Fibroblast of skin of scalp (primary cell): ENCODE measurements at places on chromosomes 12 and 14.

DNA sequence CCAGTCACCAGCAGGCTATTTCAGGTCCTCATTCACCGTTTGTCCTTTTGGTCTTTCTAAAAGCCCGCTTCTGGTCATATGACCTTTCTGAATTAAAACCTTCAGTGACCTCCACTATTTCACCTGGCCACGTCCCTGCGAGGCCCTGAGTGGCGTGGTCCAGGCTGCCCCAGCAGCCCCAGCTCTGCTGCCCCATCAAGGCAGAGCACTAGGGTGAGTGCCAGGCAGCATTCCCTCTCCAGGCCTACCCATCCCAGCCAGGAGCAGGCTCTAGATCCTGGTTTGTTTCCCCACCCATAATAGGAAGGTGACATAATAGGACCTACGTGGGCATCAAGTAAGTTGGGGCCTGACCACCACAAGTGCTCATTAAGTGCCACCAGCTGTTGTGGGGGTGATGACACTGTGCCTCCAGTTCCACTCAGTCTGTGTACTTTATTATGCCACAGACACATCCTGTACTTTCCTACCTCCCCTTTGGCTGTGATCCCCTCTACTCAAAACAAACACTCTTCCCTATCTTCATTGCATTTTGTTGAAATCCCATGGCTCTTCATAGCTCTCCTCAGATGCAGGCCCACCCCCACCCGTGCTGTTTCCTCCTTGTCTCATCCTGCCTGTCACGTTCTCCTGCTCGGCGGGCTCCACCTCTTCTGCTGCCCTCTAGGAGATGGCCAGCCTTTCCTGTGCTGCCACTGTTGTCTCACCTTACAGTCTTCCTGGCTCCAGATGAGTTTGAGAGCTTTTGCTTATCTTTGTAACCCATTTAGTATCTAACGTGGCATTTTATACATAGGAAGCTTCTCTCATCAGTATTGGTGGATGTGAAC lies 21.4 kb downstream of the CKB start:
- DNase-seq = no peak

- no peak for DNase-seq
These were observed 308.5 kb upstream of the TBX3 start for GRCh38 chr12:114992443-114992842.

- DNase-seq = no peak
These were observed 132.7 kb upstream of the EEA1 start for GRCh38 chr12:93061473-93062419.

DNA sequence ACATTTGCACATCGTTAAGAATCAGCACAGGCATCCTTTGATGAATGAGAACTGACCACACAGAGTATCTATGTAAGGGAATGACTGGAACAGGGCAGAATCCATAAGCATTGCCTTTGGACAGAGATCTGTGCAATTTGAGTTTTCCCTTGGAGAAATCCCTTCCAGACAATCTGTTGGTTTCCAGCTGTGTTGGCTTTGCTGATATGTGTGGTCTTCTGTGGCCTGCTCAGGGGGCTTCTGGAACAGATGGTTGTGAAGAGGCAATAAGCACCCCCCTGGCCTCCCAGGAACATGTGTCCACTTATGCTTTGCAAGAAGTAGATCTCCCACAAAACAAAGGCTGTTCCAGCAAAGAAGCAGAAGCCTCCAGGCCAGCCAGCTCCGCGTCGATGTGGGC lies 111.4 kb upstream of the TMEM132C start:
- no peak for DNase-seq

- no peak for DNase-seq
These were observed 20.9 kb downstream of the OAS2 start for GRCh38 chr12:112998987-112999767.
